CD4-positive, alpha-beta T cell treated with Interleukin-4 for 4 hours (primary cell): ENCODE measurements at places on chromosomes 2 and 18.

DNA sequence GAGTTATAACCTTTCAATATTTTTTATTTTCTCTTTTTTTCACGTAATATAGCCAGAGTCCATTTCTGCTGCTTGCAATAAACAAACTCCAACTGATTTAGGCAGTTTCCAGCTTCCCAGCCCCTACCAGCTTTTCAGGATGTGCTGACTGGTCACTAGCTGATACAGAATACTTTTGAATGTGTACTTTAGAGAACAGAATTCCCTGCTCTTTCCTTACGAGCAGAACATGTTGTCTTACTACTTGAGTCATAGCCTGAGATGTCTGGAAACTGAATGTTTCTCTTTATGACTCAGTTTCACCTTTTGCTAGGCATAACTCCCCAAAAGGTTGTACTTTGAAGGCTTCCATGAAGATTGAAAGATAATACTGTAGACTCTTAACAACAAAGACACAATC is 44.5 kb upstream of the KCNE4 start:
- no peak for DNase-seq

DNA sequence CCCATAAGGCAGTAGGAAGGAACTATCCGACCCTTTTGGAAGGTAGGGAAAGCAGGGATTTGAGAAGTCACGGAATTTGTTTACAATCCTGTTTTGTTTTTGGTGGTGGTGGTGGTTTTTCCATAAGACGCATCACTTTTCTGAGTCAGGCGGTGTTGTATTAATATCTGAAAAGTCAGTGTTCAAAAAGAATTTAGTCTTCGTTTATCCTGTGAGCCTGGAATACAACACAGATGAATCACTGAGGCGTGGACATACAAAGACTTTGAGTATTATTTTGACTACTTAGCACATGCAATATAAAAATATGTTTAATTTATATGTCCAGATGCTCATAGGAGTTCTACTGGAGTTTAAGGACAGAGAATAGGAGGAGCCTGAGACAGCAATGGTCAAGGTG is 785 bp downstream of the ZNF892 start:
- DNase-seq, result no peak

- no peak for DNase-seq
Measured at GRCh38 chr2:216710551-216711301, 15.4 kb upstream of the IGFBP5 start.

DNA sequence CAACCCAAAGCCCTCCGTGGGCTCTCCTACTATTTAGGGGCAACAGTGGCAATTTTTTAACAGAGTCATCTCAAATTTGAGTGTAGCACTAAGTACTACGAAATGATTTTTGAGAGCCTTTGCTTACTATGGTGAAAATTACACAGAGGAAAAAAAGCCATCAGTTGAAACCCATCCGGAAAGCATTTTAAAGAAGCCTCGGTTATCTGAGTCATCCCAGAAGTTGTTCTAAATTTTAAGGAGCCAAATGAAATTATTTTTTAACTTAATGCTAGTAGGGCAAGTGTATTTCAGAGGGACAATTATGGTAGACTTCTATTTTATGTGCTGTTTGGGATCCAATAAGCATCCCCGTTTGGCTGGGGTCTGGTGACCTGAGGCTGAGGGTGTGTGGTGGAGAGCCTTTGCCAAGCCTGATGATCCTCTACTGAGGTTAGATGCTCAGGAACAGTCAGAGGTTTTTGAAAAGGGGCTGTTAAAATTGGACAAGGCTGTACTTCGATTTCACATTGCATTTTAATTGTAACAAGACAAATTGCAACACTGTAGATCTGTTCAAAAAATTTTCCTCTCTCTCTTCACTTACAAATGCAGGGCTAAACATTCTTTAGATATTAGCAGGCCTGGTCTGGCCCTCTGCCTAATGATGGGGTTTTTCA is 47.0 kb downstream of the RAPGEF4 start:
- DNase-seq, result no peak

DNA sequence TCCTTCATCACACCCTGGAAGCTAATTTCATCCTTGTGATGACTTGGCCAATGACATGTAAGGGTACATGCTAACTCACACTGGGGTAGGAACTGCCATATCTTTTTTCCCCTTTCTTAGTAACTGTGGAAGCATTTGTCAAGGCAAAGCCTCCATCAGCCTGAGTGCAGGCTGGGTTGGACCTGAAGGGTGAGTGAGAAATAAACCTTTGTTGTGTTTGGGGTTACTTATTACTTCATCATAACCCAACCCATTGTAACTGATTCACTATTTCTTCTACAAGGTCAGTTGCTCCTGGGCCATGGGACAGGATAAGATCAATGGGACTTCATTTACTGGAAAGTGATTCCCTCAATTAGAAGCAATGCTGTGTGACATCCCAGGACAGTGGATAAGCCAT is 108.4 kb downstream of the COL6A3 start:
- no peak for DNase-seq
